Thoracic aorta (tissue), 2 donors: ENCODE measurements at places on chromosomes 12 and 14. TPM values are rescaled to one million over a fixed set of nuclear protein-coding genes. Genes with fewer than 3 reads are reported as not detected.

Gene LIN7A
- 5.8 TPM for total RNA-seq

Gene MGAT4C
- total RNA-seq = 0.28 TPM

Gene SLC5A8
- total RNA-seq = not detected

Gene TAS2R30
- total RNA-seq = 4.1 TPM

Gene IFI27
- 79.8 TPM for total RNA-seq

Gene CLEC4D
- total RNA-seq = 0.63 TPM

Gene KLC1
- 588 TPM for total RNA-seq

Gene CPNE6
- 2.4 TPM for total RNA-seq

Gene PTPRO
- total RNA-seq = 11.9 TPM

Gene NOXRED1
- not detected for total RNA-seq

Gene SELPLG
- total RNA-seq = 14.3 TPM

Gene BCAT1
- 24.9 TPM for total RNA-seq

Gene SLC17A8
- total RNA-seq = not detected

Gene RNASE12
- not detected for total RNA-seq

Gene KRT71
- not detected for total RNA-seq

Gene KRT6A
- 0.68 TPM for total RNA-seq

Gene RNU4-1
- not detected for total RNA-seq

Gene SVOP
- total RNA-seq = not detected

Gene TMTC1
- 76.3 TPM for total RNA-seq

Gene CCDC177
- not detected for total RNA-seq

Gene ADAMTS20
- total RNA-seq = not detected

Gene TCL1B
- total RNA-seq = not detected

Gene EPYC
- total RNA-seq = not detected

Gene YARS2
- total RNA-seq = 14.2 TPM

Gene KLRG1
- total RNA-seq = 5.9 TPM

Gene CCDC85C
- 1.5 TPM for total RNA-seq

Gene AICDA
- total RNA-seq = not detected

Gene APOLD1
- 70.7 TPM for total RNA-seq

Gene RIMBP2
- 0.54 TPM for total RNA-seq

Gene MAP1LC3B2
- total RNA-seq = not detected

Gene ZNF84
- 29.0 TPM for total RNA-seq

Gene SYT1
- total RNA-seq = 1.3 TPM

Gene ANKRD33
- total RNA-seq = not detected

Gene AKAP3
- total RNA-seq = 1.4 TPM

Gene CIROP
- total RNA-seq = 1.1 TPM

Gene HCAR3
- total RNA-seq = not detected

Gene SLC25A47
- not detected for total RNA-seq

Gene HOXC4
- total RNA-seq = 1.2 TPM

Gene RNASE4
- 45.6 TPM for total RNA-seq

Gene KERA
- total RNA-seq = not detected

Gene KRT3
- not detected for total RNA-seq

Gene NDRG2
- 139 TPM for total RNA-seq

Gene B4GALNT1
- total RNA-seq = 11.0 TPM

Gene GSC
- total RNA-seq = not detected

Gene MORN3
- not detected for total RNA-seq

Gene EGLN3
- total RNA-seq = 11.4 TPM

Gene GPR65
- total RNA-seq = 2.8 TPM

Gene PRR4
- 22.7 TPM for total RNA-seq

Gene OR4Q3
- total RNA-seq = not detected

Gene SERPINA5
- total RNA-seq = 4.4 TPM

Gene PLEKHG7
- total RNA-seq = not detected

Gene RTL1
- not detected for total RNA-seq

Gene L3HYPDH
- total RNA-seq = 69.0 TPM

Gene ENO2
- total RNA-seq = 53.6 TPM

Gene RIC8B
- 27.5 TPM for total RNA-seq

Gene RNASE7
- not detected for total RNA-seq

Gene ZDHHC17
- 68.8 TPM for total RNA-seq
